NCI-H2029 treated with DMSO at 0.1 percent for 48 hours (cell line): ENCODE measurements at places on chromosomes 1 and 21.

GRCh38 chr1:96782856-96783255 lies 61.3 kb downstream of the PTBP2 start:
- no peak for DNase-seq

DNA sequence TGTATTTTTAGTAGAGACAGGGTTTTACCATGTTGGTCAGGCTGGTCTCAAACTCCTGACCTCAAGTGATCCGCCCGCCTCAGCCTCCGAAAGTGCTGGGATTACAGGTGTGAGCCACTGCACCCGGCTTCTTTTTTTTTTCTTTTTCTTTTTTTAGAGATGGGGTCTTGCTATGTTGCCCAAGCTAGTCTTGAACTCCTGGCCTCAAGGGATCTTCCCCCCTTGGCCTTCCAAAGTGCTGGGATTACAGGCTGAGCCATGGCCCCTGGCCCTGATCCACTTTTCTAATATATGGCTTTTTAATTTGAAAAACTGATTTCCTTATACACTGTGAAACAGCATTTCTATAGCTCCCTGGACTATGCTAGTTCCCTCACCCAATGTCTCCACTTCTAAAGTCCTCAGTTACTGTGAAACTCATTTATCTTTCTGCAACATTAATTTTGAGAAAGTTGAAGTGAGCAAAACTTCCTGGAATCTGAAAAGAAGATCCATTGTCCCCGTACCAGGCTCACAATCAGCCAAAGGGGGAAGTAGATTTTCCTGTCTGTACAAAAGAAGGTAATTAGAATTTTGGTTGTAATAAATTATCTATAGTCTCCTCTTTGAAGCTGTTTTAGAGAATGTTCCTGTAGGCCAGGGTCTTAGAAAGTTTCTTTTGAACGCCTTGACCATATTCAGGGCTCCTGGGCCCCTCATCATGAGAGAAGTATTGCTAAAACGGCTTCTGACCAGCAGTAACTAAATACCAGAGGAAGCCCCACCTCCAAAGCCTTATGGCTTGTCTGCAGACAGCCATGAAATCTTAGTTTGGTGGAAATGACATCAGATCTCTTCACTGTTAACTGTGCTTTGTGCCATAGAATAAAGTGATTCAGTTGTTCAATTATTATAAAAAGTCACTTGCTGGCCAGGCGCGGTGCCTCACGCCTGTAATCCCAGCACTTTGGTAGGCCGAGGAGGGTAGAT lies 34.9 kb downstream of the DEGS1 start:
- no peak for DNase-seq

GRCh38 chr21:39115576-39116235 lies 67.5 kb downstream of the PSMG1 start:
- DNase-seq, result no peak

GRCh38 chr1:158037866-158038359 lies 44.5 kb downstream of the KIRREL1 start:
- DNase-seq, result no peak

DNA sequence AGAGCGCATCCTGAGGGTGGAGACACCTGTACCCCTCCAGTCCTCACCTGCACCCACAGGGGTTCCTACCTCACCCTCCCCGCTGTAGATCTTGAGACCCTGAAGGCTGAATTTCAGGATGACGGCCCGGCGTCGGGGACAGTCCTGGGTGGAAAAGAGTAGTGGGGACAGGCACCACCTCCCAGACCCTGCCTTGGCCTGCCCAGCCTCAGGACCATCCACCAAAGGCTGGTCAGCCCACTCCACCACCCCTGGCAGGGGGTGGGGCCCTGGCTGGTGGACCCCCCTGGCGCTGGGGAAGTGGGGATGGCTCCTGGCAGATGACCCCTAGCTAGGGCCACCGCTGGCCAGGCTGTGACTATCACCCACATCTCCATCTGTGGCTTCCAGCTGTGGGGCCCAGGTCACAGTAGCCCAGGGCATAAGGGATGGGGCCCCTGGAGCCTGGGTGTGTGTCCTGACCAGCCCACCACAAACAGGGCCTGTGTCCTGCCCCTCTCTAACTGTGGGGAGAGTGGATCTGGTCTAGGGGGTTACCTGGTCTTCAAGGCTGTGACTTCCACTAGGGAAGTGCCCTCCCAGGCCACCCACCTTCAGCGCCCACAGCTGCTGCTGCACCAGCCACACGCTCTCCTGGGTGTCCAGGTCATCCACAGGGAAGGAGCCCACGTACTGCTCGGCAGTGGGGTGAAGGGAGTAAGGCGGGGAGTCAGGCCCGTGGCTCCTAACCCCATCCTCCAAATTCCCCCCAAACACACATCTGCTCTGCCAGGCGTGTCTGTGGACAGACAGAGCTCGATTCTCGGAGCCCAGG lies 5.4 kb downstream of the SH2D5 start:
- DNase-seq, result no peak

- no peak for DNase-seq
These were observed 15.6 kb downstream of the PODN start for GRCh38 chr1:53077599-53077965.

GRCh38 chr1:22431965-22432364 lies 19.7 kb upstream of the ZBTB40 start:
- no peak for DNase-seq

GRCh38 chr1:86263101-86263500 lies 106.5 kb upstream of the COL24A1 start:
- no peak for DNase-seq

- no peak for DNase-seq
These were observed 119.6 kb downstream of the ADGRL2 start for GRCh38 chr1:81920245-81920740.
